ENCODE measurements at places on chromosomes 13 and 19.

- DNase-seq: no peak
Measured at GRCh38 chr13:85601526-85601925, 197.7 kb downstream of the SLITRK6 start.

DNA sequence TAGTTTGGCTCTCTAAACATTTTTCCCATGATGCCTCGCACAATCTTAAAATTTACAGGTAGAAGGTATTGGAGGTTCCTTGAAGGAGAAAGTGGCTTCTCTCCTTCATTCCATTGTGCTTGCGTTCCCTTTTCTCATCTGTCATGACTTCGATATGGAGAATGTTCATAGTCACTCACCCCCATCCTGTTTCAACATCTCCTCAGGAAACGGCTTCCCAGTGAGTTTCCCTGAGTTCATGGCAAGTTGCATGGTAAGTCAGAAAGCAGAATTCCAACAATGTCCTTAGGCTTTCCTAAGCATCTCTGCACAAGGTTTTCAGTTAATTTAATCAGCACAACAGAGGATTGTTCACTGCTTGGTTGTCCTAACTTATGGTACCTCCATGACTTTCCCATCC lies 581.8 kb upstream of the SLITRK5 start:
- DNase-seq: no peak

GRCh38 chr13:99151516-99151915 lies 49.1 kb upstream of the UBAC2 start:
- DNase-seq: no peak

GRCh38 chr13:82165396-82166174 lies 1716.7 kb downstream of the SLITRK1 start:
- DNase-seq: peak; percentile 24

- no peak for DNase-seq
Measured at GRCh38 chr13:20193907-20194631, 1.3 kb upstream of the GJB2 start.

- no peak for DNase-seq
Measured at GRCh38 chr19:33436360-33437345, 63.1 kb downstream of the CEBPG start.

GRCh38 chr19:3073931-3074595 lies 11.8 kb upstream of the TLE5 start:
- no peak for DNase-seq

DNA sequence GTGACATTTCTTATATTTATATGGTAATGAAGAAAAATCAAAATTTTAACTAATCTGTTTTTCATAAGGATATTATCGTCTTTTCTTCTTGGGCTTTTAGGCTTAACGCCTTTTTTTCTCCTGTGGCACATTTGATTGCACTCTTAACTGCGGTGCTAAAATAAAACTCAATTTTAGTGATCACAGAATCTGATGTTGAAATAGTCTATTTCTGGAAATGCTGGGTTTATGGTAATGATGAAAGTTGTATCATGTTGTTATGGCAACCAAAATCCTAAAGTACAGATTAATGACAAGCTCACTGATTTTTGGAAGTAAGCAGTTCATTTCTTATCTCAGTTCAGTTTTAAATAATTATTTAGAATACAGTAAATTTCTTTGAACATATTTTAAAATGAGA lies 85.3 kb downstream of the COG6 start:
- no peak for DNase-seq

- no peak for DNase-seq
Measured at GRCh38 chr19:48481846-48482639, 12.9 kb downstream of the CYTH2 start.

- no peak for DNase-seq
Measured at GRCh38 chr13:72985610-72986009, 73.2 kb upstream of the KLF5 start.

DNA sequence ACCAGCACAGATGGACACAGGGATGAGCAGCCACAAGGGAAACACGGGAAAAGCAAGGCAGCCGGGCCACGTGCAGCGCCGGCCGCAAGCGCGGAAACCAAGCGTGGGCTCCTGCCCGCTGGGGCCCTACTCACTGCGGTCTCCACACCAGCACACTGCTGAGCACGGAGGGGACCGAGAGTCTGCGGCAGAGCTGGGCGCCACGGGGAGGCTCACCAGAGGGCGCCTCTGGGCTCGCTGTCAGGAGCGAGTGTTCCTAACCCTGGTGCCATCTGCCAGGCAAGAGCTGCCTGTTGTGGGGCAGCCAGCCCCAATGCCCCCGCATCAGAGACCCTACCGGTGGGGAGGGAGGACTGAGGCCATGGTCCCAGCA lies 26.5 kb downstream of the MPND start:
- DNase-seq: peak; percentile 72

DNA sequence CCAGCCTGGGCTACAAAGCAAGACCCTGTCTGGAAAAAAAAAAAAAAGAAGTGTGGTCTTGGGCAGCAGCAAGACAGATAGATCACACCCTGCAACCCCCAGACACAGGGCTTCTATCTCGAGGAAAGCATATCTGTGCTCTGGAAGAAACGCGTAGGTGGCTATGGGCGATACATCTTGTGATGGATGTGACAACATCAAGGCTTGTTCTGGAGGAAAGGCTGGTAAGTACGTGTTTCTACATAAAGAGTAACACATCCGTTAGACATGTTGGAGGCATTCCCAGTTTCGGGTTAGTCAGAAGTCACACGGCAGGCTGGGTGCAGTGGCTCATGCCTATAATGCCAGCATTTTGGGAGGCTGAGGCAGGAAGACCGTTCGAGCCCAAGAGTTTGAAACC lies 6.6 kb upstream of the DHDH start:
- peak; percentile 90 for DNase-seq

GRCh38 chr13:70960841-70961443 lies 852.7 kb upstream of the KLHL1 start:
- DNase-seq: no peak

DNA sequence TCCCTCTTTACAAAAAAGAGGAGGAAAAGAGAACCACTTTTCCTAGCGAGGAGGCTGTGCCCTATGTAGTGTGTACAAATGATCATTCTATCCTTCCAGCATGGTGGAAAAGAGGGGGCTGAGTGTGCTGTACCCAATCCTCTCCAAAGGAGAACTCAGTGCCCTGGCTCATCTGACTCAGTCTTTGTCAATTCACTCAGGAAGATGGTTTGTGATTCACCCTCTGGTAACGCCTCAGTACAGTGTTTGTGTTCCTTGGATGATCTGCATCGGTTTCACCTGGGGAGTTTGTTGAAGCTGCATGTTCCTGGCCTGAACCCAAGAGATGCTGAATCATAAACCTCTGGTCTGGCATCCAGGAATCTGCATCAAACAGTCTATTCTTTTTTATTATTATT lies 18.3 kb upstream of the ENOX1 start:
- DNase-seq: no peak

DNA sequence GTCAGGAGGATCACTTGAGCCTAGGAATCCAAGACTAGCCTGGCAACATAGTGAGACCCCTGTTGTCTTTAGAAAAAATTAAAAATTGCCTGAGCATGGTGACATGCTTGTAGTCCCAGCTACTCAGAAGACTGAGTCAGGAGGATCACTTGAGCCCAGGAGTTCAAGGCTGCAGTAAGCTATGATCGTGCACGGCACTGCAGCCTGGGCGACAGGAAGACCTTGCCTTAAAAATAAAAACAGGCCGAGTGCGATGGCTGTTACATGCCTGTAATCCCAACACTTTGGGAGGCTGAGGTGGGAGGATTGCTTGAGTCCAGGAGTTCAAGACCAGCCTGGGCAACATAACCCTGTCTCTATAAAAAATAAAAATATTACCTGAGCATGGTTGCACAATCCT lies 5.4 kb downstream of the HNRNPUL1 start:
- no peak for DNase-seq

DNA sequence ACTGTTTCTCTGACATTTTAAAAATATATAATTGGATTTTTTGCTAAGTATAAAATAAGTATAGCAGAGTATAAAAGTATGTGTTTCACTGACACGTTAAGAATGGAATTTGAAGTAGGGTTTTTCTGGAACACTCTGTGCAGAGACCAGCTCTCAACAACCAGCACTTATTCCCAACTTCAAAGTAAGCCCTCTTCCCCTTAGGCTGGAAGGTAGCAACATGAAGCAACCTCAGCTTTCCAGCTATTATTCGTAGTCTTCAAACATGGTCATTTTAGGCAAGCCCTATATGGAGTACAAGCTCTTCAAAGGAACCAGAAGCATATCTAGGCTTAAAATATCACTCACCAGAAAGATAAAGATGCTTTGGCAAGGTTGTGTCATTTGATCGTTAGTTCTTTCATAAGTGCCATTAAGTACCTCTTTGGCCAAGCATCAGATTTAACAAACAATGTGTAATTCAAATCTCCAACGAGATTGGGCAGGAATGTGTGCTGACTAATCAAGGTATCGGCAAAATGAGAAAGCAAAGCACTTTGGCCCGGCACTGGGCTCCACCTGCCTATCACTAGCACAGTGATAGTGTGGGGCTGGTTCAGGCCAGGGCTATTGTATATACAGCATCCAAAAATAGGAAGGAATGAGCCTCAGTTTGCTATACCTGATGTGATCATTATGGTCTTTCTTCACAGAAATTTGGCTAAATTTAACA lies 95.9 kb upstream of the FREM2 start:
- peak; percentile 68 for DNase-seq

- no peak for DNase-seq
Measured at GRCh38 chr13:59034198-59034597, 1129.5 kb downstream of the DIAPH3 start.

DNA sequence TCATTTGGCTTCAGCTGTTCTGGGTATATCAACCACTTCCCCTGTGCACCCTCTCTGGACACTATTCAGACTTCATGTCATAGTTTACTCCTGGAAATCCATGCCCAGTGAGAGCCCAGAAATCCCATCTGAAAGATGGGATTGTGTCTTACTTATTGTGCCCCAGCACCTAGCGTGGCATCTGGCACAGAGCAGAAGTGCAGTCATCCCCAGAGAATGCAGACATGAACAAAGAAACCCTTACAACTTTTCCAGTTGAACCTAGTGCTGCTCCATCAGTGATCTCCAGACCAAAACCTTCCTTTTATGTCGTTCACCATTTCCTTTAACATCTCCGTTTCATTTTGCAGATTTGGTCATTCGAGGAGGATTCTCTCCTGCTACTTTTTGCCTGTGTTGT lies 60.6 kb downstream of the MBNL2 start:
- DNase-seq: no peak

- DNase-seq: no peak
Measured at GRCh38 chr19:1094655-1094977, 559 bp downstream of the POLR2E start.

GRCh38 chr13:46383383-46383782 lies 3.7 kb downstream of the RUBCNL start:
- no peak for DNase-seq

- DNase-seq: no peak
Measured at GRCh38 chr19:42412227-42412626, 15.0 kb downstream of the LIPE start.

GRCh38 chr19:51739466-51740213 lies 12.0 kb downstream of the FPR1 start:
- DNase-seq: no peak

- DNase-seq: no peak
Measured at GRCh38 chr13:37134411-37135041, 29.1 kb upstream of the CSNK1A1L start.

GRCh38 chr19:30783936-30784335 lies 411.8 kb downstream of the ZNF536 start:
- peak; percentile 46 for DNase-seq

- DNase-seq: no peak
Measured at GRCh38 chr13:108368250-108368905, 98.9 kb downstream of the TNFSF13B start.

DNA sequence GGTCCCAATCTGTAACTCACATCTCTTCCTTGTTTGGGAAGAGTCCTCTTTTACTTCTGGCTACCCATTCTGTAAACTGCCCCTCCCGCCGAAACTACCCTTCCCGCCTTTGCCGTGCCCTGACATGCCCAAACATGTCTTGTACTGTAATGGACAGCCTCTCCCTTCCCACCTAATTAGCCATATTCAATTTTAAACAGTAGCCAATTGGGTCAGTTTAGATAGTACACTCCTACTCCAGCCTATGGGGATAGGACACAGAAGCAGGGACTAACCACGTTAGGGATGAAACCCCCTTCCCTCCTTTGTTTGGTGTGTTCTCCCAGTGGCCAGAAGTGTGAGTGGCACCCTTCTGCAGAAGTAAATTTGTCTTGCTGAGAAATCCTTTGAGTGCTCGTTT lies 34.2 kb downstream of the SACS start:
- no peak for DNase-seq

- DNase-seq: peak; percentile 69
Measured at GRCh38 chr19:9945319-9945966, 9.1 kb upstream of the OLFM2 start.

GRCh38 chr19:14561847-14562351 lies 10.0 kb downstream of the NDUFB7 start:
- DNase-seq: no peak

GRCh38 chr13:113018676-113019465 lies 49.9 kb downstream of the MCF2L start:
- DNase-seq: no peak

- DNase-seq: no peak
Measured at GRCh38 chr13:64078025-64078424, 2662.4 kb upstream of the PCDH20 start.

DNA sequence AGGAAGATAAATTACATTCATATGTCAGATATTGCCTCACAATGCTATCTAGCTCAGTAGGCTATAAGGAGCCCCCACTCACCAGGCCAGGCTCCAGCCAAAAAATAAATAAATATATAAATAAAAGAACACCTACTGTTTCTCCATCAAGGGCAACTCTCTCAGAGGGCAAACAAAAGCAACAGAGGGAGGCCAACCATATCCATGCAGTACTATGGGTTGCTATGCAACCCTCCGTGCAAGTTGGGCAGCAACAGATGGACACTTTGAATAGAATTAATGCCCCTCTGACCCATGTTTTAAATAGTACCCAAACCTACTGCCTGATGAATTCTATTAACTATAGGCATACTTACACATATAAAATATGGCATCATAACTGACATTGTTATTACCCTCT lies 279.8 kb upstream of the EDNRB start:
- no peak for DNase-seq

- DNase-seq: peak; percentile 98
Measured at GRCh38 chr13:110874508-110874960, 40.3 kb downstream of the ANKRD10 start.

DNA sequence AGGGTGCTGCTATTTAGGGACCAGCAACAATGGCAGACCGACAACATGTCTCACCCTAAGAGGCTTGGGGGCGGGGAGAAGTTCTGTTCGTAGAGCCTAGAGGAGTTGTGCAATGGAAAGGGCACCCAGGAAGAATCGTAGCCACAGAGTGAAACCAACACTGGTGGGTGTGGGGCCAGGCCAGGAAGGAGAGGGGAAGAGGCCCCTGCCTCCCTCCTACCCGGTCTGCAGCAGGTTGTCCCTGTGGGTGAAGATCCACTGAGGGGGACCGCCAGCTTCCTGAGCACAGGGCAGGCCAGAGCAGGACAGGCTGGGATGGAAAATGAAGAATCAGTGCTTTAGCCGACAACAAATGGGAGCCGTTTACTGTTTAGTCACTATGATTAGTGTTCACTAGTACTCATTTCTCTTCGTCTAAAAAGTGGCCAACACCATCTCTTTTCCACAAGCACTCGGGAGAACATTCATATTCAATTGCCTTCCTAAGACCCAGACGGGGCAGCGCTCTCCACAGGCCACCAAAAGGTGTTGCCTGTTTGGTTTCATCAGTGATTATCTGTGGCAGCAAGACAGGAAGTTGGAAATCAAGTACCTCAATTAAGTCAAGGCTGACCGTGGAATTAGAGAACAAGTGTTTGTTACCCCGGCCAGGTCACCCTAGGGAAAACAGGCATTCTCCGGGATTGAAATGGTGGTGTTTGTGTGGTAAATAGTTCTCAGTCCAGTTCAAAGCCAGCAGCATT lies 1.1 kb upstream of the ATP11A start:
- DNase-seq: peak; percentile 94
